ENCODE measurements at places on chromosomes 5 and 9.

- DNase-seq = no peak
These were observed 108.5 kb downstream of the RASGRF2 start for GRCh38 chr5:81068635-81069034.

DNA sequence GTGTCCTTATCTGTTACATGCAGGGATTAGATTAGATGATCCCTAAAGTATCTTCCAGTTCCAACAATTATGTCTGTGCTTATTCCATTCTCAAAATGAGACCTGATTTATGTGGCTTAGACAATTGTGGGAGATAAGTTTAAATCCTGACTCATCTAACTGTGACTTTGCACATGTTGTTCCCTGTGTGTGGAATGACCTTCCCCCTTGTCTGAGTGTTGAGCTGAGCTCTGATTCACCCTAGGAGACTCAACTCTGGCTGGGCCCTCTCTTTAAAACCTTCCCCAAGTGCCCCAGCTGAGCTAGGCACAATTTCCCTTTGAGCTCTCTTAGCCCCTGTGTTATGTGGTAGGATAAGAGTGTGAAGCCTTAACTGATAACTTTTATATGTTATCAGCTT is 118.9 kb upstream of the ELL2 start:
- DNase-seq = no peak

GRCh38 chr5:89003563-89004036 is 120.6 kb upstream of the MEF2C start:
- DNase-seq = peak; percentile 45

DNA sequence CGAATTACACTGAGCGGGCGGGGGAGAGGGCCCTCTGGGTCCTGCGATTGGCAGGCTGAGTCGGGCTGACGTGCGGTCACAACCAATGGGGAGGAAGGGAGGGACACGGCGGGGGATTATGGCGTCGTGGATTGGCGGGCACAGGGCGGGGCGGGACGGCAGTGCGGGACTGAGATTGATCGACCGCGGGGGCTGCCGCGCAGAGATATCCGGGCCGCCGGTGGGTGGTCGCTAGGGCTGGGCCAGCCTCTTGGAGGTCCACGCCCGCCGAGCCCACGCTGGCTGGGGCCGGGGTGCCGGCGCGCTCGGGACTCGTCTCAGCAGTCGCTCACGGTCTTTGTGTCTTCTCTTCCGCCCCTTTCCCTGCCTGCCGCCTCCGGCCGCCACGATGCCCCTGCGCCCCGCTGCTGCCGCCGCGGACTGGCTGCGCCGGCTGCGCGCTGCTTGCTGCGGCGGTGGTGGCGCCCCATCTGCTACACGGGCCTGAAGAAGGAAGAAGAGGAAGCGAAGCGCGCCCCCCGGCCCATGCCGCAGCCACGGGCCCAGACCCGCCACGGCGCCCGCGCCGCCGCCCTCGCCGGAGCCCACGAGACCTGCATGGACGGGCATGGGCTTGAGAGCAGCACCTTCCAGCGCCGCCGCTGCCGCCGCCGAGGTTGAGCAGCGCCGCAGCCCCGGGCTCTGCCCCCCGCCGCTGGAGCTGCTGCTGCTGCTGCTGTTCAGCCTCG is at the start of gene RGMB:
TSS of gene RGMB (plus strand) at position 200 of the 728 bp plus-strand sequence. CDS start at position 608, 408 bp downstream.
- DNase-seq = peak; percentile 97

DNA sequence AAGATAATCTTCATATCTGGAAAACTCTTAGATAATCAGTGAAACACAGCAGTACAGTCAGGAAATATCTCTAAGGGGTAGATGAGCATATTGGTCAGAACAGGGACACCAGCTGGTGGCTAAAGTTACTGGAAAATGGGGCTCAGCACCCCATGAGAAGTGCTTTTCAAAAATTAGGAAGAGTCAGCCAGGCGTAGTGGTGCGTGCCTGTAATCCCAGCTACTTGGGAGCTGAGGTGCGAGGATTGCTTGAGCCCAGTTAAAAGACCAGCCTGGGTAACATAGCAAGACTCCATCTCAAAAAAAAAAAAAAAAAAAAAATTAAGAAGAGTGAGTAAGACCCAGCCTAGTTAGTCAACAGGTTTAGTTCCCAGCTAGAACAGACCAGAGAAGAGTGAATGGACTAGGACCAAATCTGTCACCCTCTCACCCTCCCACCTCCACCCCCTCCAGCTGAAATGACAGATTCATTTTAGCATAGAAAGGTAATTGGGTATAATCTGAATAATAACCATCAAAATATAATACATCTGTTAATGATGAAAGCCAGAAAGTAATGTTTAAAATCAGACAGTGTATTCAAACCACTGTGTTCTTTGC is 120.9 kb downstream of the CDC42SE2 start:
- no peak for DNase-seq

- DNase-seq = no peak
These were observed 76.4 kb downstream of the PRRT1B start for GRCh38 chr9:131621551-131622358.

- DNase-seq = no peak
These were observed 46.1 kb downstream of the DCP2 start for GRCh38 chr5:113022661-113023060.

DNA sequence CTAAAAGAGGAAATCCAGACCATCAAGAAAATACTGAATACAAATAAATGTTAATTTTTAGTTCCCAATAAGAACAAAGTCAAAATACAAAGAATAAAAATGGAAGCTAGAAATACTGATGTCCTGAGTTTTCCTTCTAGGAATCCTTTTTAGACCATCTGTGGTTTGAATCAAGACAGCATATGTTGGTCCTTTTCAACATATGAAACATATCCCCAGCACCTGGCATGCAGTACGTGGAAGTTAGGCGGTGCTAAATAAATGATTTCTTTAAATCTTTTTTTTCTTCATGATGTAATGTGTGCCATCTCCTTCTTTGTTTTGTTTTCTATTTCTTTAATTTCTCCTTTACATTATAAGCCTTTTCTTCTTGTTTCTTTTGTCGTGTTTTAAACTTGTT is 34.0 kb downstream of the KIAA1958 start:
- DNase-seq = no peak

- no peak for DNase-seq
These were observed 43.9 kb downstream of the CCDC125 start for GRCh38 chr5:69288688-69289087.

DNA sequence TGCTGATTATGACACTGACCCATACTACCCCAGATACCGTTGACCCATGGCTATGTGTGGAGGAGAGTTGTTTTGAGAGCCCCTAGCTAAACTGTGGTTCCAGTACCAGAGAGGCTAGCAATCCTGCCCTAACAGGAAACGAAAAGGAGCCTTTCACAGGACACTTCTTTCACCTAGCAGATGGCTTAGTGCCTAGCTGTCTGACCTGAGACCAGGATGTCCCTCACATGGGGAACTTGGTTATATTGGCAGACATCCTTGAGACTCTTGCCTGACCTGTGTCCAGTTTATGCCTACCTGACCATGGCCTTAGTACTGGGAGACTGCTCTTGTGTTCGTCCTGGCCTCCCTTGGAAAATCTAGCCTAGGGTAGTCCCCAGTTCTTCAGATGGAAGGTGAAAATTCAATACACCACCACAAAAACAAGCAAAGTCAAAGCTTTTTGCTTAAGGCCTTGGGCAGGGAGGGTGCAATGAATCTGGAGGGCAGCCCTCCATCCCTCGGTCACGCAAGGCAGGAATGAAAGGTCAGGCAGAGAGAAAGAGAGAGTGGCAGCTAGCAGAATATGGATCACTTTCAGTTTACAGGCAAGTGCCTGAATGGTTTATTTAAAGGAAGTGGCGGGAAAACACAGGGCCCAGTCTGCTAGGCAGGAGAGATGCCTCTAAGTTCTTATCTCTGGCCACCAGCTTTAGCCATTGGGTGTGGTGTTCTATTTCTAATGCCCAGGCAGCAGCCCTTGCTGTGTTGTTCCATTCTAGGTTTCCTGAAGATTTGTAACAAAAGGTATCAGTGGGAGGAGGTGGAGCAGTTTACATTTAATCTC is 16.4 kb upstream of the ZNF474 start:
- DNase-seq = no peak
